Activated CD8-positive, alpha-beta memory T cell treated with anti-CD3 and anti-CD28 coated beads, Interleukin-2, amount 50 U/mL, for 4 hours (primary cell): ENCODE measurements at places on chromosomes 12 and 14.

DNA sequence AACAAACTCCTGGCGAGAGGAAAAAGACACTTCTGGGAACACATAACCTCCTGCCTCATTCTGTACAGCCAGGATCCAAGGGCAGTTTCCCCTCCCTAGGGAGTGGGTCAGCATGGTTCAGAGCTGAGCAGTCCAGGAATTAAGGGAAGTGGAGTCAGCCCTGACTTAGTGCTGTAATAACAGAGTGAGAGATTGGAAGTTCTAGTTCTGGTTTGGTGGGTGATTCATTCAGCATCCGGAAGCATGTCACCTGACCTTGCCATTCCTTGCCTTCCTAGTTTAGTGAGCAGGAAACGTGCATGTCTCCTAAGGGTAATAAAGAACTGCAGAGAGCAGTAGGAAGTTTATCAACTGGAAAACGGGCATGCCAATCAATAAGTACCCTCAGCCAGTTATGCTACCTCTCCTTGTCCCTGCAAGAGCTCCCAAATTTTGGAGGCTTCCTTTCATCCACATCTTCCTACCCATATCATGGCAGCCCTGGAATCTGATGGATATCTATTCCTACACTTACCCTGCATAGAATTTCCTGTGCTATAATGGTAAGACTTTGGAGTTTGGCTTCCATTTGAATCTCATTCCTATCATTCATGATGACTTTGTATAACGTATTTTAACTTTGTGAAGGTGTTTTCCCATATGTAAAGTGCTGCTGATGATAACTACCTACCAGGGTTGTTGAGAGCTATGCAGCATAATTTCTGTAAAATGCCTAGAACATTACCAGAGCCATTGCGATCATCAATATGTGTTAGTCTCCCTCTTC lies 28.5 kb upstream of the MAGOHB start:
- DNase-seq, result no peak

GRCh38 chr12:71546322-71546861 lies 106.8 kb downstream of the LGR5 start:
- DNase-seq, result no peak

DNA sequence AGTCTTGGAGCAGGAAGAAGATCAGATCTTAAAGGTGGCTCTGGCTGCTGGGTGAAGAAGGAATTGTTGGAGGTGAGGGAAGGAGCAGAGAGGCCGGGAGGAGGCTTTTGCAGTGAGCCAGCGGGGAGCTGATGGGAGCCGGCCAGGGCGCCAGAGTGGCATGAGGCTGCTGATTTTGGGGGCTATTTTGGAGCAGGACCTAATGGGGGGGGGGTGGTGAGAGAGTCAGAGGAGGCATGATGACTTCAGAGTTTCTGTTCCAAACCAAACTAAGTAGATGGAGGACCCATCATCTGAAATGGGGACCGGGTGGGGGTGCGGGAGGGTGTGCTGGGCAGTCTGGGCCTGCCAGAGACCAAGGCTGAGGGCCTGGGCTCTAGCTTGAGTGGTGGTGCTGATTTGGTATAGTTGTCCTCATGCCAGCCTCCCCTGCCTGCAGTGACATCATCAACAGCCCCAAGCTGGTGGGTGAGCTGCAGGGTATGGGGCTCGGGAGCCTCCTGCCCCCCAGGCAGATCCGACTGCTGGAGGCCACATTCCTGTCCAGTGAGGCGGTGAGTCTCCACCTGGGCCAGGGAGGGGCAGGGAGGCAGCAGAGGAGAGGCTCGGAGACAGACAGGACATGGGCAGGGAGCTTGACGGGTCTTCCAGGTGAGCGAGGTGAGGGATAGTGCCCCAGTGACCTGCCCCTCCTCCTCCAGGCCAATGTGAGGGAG lies 6.2 kb downstream of the TNFAIP2 start:
- DNase-seq, result no peak

- no peak for DNase-seq
Observed at GRCh38 chr12:8773461-8773860, 49.0 kb upstream of the A2ML1 start.

- no peak for DNase-seq
Observed at GRCh38 chr12:70695361-70696023, 58.3 kb upstream of the PTPRB start.

GRCh38 chr12:39230086-39230485 lies 212.8 kb downstream of the KIF21A start:
- DNase-seq, result no peak

DNA sequence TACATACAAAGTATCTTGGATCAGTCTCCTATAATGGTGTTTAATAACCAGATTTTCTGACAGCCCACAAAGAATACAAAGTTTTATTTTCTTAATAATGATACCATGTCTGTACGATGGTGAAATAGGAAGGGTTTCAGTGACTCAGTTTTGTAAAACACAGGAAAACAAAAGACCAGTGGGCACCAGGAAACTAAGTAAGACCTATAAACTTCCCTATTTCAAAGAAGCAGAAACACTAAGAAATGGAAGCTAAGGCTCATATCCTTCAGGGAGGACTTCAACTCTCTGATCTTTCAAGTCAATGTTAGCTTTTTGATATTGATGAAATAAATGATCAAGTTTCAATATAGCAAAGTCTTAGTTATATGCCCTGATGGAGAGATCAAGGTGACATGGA lies 196.0 kb downstream of the DUSP6 start:
- DNase-seq, result no peak

GRCh38 chr12:119828300-119828699 lies 48.8 kb downstream of the CIT start:
- DNase-seq, result no peak

- peak; percentile 77 for DNase-seq
Observed at GRCh38 chr12:104456417-104456949, at the start of gene CHST11. CHST11 (plus strand) TSS chr12:104456948.

DNA sequence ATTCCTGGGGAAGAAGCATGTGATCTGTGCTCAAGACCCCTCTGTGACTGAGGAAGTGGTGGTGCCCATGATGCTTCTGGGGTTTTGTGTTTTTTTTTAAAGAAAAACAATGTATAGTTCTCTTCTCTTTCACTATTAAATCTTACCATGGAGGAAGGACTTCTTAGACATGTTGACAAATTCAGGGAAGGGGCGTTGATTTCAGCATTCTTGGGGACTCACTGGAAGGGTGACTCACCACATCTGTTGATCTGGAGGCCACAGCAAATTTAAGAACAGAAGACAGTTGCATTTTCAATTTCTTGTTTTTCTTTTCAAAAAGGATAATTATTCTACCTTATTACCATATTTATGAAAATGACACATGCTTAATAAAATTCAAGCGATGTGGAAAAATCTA lies 152.9 kb upstream of the RTL1 start:
- DNase-seq, result no peak
